ENCODE measurements at places on chromosomes 13 and 19. TPM values are rescaled to one million over a fixed set of nuclear protein-coding genes. Genes with fewer than 3 reads are reported as not detected.

The ARL11 gene
- 2.3 TPM for total RNA-seq

- DNase-seq, result no peak
- no peaks in the 10 kb centered on the region for H3K36me3 ChIP-seq
- no peak overlapping the region for H3K27ac ChIP-seq
- H3K27me3 ChIP-seq, result peaks cover 16% of the 10 kb centered on the region
- H3K4me3 ChIP-seq, result no peak overlapping the region
Observed at GRCh38 chr19:45767410-45767880, 1.6 kb downstream of the SIX5 start.

DNA sequence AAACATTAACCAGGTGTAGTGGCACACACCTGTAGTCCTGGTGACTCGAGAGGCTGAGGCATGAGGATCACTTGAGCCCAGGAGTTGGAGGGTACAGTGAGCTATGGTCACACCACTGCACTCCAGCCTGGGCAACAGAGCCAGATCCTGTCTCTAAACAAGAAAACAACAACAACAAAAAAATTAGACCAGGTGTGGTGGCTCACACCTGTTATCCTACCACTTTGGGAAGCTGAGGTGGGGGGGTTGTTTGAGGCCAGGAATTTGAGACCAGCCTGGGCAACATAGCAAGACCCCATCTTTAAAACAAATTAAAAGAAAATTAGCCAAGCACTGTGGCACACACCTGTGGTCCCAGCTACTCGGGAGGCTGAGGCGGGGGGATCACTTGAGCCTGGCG is 20.8 kb upstream of the PTPRS start:
- H3K4me1 ChIP-seq, result no peaks in the 10 kb centered on the region
- no peaks in the 10 kb centered on the region for H3K36me3 ChIP-seq
- no peak for DNase-seq
- no peaks in the 10 kb centered on the region for H3K27me3 ChIP-seq

The ZNF540 gene
- total RNA-seq, result 1.2 TPM

The PDE4C gene
- total RNA-seq, result 0.15 TPM

GRCh38 chr19:29952646-29953045 is 10.6 kb downstream of the URI1 start:
- no peak overlapping the region for H3K27ac ChIP-seq
- no peak overlapping the region for H3K4me3 ChIP-seq
- H3K27me3 ChIP-seq, result no peaks in the 10 kb centered on the region
- peaks cover 29% of the 10 kb centered on the region for H3K4me1 ChIP-seq
- peaks cover 41% of the 10 kb centered on the region for H3K36me3 ChIP-seq
- DNase-seq, result no peak

The ZNF709 gene
- total RNA-seq, result 2.4 TPM

Data from activated CD4-positive, alpha-beta T cell treated with anti-CD3 and anti-CD28 coated beads, Interleukin-2, amount 10 ng/mL, durations not matched to agents 7 days and 5 days (primary cell).